GM12878 (cell line): ENCODE measurements at places on chromosomes 6 and 20. TPM values are rescaled to one million over a fixed set of nuclear protein-coding genes. Genes with fewer than 3 reads are reported as not detected.

DNAH8 gene
- 0.11 and 0.21 TPM in 2 replicates for total RNA-seq

DNA sequence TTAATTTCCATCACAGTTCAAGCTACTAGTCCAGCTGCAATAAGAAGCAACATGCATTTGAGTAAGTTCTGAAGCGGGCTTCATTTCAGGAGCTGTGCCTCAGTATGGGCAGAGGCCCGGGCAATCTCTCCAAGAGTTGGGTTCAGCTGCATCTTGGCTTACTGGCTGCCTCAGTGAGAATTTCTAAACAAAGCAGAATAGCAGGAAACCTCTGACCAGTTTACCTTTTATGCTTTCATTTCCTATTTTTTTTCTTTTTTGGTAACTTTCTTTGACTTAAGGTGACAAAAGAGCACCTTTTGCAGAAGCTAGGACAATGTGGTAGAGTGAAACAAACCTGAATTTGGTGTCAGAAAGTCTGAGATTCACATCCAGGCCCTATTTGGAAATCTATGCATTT, 51.0 kb upstream of the FBXO30 start:
- DNase-seq = no peak

KHDC1L gene
- total RNA-seq = not detected in 2 replicates

DNA sequence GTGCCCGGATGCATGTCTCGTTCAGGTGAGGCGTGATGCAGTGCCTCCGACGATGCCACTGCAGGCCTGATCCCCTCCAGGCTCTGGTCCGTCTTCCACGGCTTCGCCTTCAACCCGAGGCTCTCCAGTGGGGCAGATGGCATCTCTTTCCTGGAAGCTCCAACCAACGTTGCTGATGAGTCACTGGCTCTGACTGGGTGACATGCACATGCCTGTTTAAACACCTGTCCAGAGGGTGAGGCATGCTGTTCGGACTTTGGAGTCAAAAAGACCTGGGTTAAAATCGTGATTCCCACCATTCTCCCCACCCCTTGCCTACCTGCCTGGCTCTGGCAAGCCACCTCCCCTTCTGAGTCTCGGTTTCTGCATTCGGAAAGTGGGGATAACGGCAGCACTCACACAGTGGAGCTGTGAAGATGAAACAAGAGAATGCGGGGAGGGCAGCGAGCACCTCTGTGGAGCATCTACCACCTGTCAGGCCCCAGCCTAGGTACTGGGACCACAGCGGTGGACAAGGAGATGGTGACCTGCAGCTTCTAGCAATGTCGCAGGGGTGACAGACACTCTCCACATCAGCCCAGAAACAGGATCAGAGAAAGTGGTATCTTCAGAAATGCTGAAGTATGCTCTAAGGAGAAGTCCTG, 8.5 kb upstream of the EDN3 start:
- no peak for DNase-seq

DNA sequence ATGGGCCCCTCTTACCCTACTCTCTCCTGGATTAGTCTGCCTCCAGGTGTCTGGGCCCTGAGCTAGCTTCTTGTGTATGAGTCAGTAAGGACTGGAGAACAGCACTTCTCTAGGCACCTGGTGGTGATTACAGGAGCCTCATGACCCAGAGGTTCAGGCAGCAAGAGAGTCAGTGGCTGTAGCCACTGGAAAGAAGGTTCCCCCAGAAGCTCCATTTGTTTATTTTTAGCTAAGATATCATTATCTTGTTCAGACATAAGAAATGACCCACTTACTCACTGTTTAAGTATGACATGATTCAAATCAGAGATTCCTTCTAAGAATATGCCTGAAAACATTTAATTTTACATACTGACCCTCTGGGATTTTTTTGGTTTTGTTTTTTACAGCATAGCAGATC, 23.6 kb upstream of the SLC4A11 start:
- no peak for DNase-seq

- DNase-seq = no peak
Measured at GRCh38 chr20:57909763-57910331, 200.0 kb upstream of the PMEPA1 start.

DNA sequence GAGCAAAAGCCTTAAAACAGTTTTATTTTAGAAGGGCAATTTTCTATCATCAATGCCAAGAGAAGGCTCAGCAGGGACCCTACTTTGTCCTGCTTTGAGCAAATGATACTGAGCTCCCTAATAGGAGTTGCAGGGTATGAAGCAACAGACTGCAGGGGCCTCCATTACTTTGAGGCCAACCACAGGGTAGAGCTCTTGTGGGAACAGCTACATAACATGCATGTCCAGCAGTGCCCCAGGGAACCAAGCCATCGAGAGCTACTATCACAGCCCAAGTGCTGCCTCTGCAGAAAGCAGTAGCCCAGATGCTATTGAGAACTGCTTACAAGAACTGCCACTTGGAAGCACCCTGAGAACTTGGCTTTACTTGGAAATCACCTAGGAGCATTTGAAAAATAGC, 222.1 kb downstream of the LAMA2 start:
- DNase-seq = no peak

FAXC gene
- total RNA-seq = not detected in 2 replicates

DNA sequence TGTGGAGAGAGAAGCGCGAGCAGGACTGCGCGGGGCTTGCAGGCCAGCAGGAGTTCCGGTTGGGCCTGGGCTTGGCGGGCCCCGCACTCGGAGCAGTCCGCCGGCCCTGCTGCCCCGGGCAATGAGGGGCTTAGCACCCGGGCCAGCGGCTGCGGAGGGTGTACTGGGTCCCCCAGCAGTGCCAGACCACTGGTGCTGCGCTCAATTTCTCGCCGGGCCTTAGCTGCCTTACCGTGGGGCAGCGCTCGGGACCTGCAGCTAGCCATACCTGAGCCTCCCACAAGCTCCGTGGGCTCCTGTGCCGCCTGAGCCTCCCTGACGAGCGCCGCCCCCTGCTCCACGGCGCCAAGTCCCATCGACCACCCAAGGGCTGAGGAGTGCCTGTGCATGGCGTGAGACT, 89.0 kb upstream of the MBOAT1 start:
- no peak for DNase-seq

- no peak for DNase-seq
Measured at GRCh38 chr6:24566020-24566767, 71.4 kb downstream of the ALDH5A1 start.

DNA sequence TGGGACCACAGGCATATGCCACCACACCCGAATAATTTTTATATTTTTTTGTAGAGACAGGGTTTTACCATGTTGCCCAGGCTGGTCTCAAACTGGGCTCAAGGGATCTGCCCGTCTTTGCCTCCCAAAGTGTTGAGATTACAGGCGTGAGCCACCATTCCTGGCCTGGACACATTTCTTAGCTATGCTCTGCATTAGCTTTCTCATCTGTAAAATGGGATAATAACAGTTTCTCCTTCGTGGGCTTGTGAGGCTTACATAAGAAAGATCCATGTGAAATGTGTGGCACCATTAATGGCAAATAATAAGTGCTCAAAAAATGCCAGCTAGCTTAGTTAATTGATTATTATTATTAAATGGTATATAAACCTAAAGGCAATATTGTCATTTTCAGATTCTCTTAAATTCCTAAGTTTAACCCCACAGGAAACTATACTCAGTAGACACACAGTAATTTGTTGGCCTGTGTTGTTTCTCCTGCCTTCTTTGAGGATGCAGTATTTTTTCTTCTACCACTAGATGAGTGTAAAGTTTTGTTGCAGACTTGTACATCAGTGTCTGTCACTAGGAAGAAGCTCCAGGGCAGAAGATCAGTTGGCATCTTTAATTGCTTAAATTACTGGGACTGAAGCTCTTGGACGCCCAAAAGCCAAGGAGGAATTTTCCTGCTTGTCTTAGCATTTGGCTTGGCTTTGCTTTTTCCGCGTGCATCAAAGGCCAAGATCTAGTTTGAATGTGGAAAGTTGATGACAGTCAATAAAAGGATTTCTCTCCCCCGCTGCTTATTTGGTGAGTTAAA, 162.3 kb upstream of the ZNF217 start:
- no peak for DNase-seq

- no peak for DNase-seq
Measured at GRCh38 chr20:54874718-54875117, 399.3 kb downstream of the DOK5 start.
